CD4-positive, CD25-positive, alpha-beta regulatory T cell (primary cell): ENCODE measurements at places on chromosomes 6 and 20.

- H3K36me3 ChIP-seq: no peaks in the 10 kb centered on the region
- H3K27ac ChIP-seq: peak overlapping the region; percentile 98
- no peaks in the 10 kb centered on the region for H3K27me3 ChIP-seq
- H3K4me3 ChIP-seq: peak overlapping the region; percentile 46
- DNase-seq: no peak
Observed at GRCh38 chr6:36116943-36117342, 13.4 kb upstream of the MAPK13 start.

GRCh38 chr20:58144096-58144495, 84.4 kb downstream of the ANKRD60 start:
- no peaks in the 10 kb centered on the region for H3K4me1 ChIP-seq
- no peaks in the 10 kb centered on the region for H3K36me3 ChIP-seq
- H3K4me3 ChIP-seq: no peak overlapping the region
- no peaks in the 10 kb centered on the region for H3K27me3 ChIP-seq
- DNase-seq: no peak

- H3K27me3 ChIP-seq: no peaks in the 10 kb centered on the region
- peaks cover 70% of the 10 kb centered on the region for H3K36me3 ChIP-seq
- no peak overlapping the region for H3K4me3 ChIP-seq
- no peak for DNase-seq
- no peaks in the 10 kb centered on the region for H3K4me1 ChIP-seq
- no peak overlapping the region for H3K27ac ChIP-seq
Observed at GRCh38 chr20:16740365-16741072, 7.6 kb upstream of the OTOR start.

DNA sequence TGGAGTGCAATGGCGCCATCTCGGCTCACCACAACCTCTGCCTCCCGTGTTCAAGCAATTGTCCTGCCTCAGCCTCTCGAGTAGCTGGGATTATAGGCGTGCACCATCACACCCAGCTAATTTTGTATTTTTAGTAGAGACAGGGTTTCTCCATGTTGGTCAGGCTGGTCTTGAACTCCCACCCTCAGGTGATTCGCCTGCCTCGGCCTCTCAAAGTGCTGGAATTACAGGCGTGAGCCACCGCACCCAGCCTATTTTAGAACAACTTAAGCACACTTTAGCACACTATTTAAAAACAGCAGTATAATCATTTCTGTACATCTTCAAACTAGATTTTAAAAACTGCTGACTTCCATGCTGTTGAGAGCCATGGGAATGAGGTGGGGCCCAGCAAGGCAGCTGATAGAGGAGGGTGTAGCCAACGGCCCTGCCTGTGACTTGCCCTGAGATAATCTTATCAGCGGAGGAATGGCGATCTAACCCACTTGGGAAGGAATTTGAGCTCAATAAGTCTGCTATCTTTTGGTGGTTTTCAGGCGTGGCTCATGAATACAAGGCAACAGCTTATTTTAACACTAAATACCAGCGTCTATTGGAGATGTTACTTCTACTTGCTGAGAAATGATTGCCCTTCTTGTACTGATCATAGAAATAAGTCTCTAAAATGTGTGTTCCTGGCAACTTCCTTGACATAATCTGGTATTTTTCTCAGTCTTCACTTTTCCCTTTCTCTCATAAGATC, 12.1 kb downstream of the ZDHHC14 start:
- H3K36me3 ChIP-seq: no peaks in the 10 kb centered on the region
- DNase-seq: no peak
- H3K4me1 ChIP-seq: no peaks in the 10 kb centered on the region
- peaks cover 2% of the 10 kb centered on the region for H3K27me3 ChIP-seq
- H3K27ac ChIP-seq: no peak overlapping the region

DNA sequence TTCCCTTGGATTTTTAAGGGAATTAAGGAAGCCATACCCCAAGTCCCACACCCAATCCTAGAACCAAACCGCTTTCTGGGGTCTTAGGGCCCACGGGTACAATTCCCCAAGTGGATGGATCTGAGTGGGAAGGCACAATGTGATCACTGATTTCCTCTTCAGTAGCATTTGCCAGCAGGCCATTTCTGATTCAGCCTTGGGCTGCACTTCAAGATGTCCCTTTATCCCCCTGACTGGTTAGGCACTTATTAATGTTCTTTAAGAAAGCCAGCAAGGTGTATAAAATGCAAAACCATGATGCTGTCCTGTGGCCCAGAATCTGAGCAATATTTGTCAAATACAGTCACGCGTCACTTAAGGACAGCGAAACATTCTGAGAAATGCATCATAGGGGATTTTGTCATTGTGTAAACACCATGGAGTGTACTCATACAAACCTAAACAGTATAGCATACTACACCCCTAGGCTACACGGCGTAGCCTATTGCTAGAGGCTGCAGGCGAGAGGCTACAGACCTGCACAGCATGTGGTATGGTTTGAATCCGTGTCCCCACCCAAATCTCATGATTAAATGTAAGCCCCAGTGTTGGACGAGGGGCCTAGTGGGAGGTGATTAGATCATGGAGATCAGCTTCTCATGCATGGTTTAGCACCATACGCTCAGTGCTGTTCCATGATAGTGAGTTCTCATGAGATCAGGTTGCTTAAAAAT, 234.2 kb downstream of the NRN1 start:
- H3K36me3 ChIP-seq: peaks cover 3% of the 10 kb centered on the region
- no peak overlapping the region for H3K27ac ChIP-seq
- DNase-seq: no peak
- no peaks in the 10 kb centered on the region for H3K4me1 ChIP-seq

- no peaks in the 10 kb centered on the region for H3K27me3 ChIP-seq
- no peak overlapping the region for H3K4me3 ChIP-seq
- H3K36me3 ChIP-seq: no peaks in the 10 kb centered on the region
- no peak overlapping the region for H3K27ac ChIP-seq
Observed at GRCh38 chr6:56803594-56803993, 151.3 kb upstream of the BEND6 start.

DNA sequence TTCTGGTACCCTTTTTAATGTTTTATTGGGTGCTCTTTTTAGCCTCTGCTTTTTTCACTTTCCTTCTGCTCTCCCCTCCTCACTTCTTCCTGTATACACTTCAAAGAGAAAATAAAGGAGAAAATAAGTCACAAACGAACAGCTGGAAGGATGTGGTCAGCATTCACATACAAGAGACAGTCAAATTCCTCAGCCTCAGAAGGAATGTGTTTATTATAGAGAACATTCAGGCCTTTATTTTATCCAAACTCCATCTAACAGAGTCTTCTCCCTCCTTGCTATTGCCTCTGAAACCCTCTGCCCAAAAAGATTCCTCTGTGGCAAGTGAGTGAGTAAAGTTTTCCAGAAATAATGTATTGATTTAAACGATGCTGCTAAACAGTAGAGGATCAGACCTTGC, 490.4 kb downstream of the FRK start:
- no peaks in the 10 kb centered on the region for H3K36me3 ChIP-seq
- H3K4me3 ChIP-seq: no peak overlapping the region
- H3K27ac ChIP-seq: no peak overlapping the region
- no peaks in the 10 kb centered on the region for H3K4me1 ChIP-seq
- no peaks in the 10 kb centered on the region for H3K27me3 ChIP-seq

DNA sequence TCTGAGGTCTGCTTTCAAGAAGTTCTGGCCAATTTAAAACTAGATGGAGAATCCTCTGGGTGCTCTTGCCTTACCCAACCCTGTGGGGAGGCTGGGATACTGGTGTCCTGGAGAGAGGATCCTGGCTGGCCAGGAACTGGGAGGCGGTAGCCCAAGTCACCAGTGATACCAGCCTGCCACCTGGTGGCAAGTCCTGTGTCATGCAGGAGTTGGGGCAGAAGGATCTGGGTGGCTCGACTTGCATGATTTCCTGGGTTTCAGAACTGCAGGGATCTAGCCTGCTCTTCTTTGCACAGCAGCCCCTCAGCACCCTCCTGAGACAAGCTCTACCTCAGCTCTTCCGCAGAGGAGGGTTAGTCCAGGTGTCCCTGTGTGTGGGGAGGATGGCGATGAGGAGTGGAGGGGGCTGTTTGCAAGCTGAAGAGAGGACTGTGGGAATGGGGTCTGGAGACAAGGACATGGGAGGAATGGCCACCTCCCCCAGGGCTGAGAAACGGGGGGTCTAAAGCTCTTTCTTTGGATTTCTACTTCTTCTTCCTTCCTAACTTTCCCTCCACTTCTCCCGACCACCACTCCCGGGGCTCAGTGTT, 4.2 kb downstream of the KCNK17 start:
- H3K27ac ChIP-seq: no peak overlapping the region
- H3K27me3 ChIP-seq: peaks cover 13% of the 10 kb centered on the region
- no peaks in the 10 kb centered on the region for H3K4me1 ChIP-seq
- DNase-seq: peak; percentile 54
- no peaks in the 10 kb centered on the region for H3K36me3 ChIP-seq
- no peak overlapping the region for H3K4me3 ChIP-seq
